ENCODE measurements at places on chromosomes 3 and 15.

DNA sequence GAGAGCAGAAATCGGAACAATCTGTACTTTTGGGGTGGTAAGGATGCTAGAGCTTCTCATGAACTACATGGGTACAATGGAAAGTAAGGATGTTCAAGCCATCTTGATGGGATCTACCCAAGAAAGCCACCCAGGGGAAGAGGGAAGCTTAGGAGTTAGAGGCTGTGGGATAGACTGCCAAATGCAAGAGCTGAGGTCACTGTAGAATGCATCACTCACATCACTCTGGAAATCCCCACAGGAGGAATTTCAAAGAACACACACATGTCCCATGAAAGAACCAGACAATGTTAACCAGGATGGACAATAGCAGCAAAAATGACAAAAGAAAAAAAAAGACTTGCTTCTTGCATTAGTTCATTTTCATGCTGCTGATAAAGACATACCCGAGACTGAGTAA lies 32.8 kb upstream of the UBE2E2 start:
- peak; percentile 36 for DNase-seq

- no peak for DNase-seq
These were observed 11.2 kb upstream of the TGM5 start for GRCh38 chr15:43277901-43278300.

GRCh38 chr3:129278439-129278965 lies at the start of gene HMCES:
Gene HMCES (plus strand): TSS chr3:129278870. CDS start chr3:129279733, 863 bp downstream.
- peak; percentile 83 for DNase-seq

DNA sequence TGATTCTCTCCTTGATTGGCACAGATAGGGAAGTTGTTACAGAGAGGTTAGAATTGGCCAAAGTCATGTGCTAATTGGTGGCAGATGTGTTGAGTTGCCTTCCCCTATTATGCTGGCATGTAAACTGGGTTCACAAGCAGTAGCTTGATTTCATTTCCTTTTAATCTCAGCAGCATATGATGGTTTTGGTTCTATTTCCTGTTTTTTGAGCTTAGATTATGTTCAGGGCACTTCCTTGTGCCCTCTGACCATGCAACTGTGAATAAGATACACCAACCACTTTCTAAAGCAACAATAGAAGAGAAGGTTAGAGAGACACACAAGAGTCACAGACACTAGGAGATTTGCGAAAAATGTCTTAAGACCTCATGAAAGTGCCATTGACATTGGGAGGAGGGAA lies 16.5 kb downstream of the HPS3 start:
- DNase-seq, result no peak

GRCh38 chr3:30289324-30289723 lies 317.1 kb upstream of the TGFBR2 start:
- no peak for DNase-seq

- peak; percentile 39 for DNase-seq
These were observed 11.7 kb upstream of the PDCD6IP start for GRCh38 chr3:33786565-33787327.

DNA sequence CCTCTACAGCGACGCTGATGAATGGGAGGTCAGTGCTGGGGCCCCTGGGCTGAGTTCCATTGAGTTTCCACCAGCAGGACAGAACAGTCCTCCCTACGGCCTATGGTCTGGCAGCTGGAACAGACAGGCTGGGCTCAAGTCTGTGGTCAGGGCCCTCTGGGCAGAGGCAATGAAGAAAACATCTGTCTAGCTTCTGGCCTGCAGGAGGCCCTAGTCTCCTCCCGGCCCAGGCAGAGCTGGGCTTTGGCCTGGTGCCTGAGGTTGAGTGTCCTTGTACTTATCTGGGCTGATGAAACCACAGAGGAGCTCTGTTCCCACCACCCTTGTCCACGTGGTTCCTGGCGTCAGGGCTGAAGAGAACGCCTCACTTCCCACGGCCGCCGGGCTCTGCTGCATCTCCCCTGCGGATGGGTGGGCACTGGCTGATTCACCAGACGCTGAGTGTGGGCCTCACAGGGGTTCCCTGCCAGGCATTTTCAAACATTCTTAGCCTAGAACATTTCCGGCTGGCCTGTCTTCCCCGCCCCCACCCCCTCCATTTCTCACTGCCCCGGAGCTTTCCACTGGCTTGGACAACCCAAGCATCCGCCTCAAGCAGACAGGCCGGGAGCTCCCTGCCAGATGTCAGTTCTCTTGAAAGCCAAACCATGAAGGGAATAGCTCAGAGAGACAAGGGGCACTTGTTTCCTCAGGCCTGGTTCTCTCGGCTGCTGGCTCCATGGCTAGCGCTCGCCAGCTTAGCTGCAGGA lies 20.3 kb downstream of the PPCDC start:
- DNase-seq, result peak; percentile 98

DNA sequence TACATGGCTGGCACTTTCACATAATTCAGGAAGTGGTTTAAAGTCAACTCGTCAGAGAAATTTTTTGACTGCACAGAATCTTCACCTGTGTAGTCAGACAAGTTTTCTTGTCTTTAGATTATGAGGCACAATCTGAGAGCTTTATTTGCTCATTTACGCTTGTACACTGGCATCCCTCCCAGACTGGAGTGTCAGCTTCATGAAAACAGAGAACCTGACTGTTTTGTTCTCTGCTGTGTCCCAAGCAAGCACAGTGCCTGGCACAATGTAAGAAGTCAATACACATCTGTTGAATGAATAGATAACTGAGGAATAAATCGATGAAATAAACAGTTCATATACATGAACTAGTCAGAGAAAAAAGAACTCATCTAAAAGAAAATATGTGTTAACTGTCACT lies 846.1 kb upstream of the CFAP20DC start:
- no peak for DNase-seq

DNA sequence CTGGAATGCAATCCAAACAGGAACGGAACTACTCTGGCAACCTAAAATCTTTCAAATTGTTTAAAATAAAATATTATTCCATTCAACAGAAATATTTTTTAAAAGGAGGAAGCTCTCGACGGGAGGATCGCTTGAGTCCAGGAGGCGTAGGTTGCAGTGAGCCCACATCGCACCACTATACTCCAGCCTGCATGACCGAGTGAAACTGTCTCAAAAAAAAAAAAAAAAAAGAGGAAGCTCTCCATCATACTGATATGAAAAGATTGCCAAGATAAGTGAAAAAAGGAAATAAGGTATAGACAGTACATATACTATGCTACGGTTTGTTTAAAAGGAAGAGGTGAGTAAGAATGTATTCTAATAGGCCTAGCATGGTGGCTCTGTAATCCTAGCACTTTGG lies 3.6 kb downstream of the RAD18 start:
- DNase-seq, result no peak

DNA sequence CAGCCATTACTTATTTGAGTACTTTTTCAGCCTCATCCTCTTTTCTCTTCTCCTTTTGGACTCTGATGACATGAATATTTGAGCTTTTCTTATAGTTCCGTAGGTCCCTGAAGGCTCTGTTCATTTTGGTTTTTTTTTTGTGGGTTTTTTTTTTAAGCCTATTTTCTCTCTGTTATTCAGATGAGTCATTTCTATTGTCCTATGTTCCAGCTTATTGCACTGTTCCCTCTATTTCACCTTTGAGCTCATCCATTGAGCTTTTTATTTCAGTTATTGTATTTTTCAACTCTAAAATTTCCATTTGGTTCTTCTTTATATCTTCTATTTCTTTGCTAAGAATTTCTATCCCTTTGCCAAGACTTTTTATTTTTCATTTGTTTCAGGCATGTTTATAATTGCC lies 7.2 kb upstream of the MGLL start:
- no peak for DNase-seq

GRCh38 chr3:55191911-55192775 lies 264.3 kb upstream of the LRTM1 start:
- peak; percentile 99 for DNase-seq

All from fibroblast of skin of abdomen (primary cell).